ENCODE measurements at places on chromosomes 1 and 21.
A peak's percentile ranks its signal among the peaks of the same experiment; 100 is the strongest.

GRCh38 chr21:15564907-15565306 lies 164.9 kb upstream of the USP25 start:
- DNase-seq: no peak

DNA sequence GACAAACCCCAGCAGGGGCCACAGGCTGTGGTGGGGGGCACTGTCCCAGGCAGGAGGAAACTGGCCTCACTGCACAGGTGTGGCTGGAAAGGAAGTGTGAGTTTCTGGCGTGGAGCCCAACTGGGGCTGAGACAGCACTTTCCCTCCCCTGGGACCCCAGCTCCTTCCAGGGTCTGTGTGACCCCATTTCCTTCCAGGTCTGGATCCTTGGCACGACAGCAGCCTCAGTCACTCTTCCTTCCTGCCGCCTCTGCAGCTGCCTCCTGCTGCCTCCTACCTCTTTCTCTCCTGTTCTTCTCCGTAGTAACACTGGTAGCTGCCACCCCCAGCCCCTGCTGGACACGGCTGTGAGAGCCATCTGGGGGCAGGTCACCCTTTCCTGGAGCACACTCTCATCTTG lies 88.0 kb downstream of the SIK1 start:
- no peak for DNase-seq

GRCh38 chr1:203177470-203178039 lies 1.9 kb upstream of the MYBPH start:
- DNase-seq: no peak

GRCh38 chr1:154847891-154848290 lies 22.2 kb downstream of the KCNN3 start:
- no peak for DNase-seq

- DNase-seq: no peak
These were observed 72.2 kb upstream of the GJB5 start for GRCh38 chr1:34682452-34683223.

DNA sequence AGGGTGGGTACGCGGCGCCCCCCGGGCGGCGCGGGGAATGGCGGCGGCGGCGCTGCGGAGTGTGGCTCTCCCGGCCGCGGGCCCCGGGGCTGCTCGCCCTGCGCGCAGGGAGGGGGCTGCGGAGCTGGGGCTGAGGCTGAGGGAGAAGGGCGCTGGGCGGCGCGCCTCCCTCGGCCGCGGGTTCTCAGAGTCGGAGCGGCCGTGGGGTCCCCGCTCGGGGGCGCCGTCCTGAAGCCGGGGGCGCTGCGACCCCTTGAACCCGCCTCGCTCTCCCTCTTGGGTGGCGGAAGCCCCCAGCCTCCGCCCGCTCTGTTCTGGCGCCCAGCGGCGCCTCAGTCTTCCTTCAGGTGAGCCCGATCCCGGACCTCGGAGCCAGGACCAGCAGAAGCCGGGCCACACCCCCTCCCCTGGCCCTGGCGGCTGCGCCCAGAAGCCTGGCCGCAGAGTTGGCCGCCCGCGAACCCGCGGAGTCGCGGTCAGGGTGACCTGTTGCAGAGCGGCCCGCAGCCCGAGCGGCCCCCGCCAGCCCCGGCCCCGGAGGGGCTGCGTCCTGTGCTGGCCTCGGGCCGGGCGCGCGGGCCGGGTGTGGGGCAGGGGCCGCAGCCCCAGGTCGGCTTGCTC lies 532 bp downstream of the RALGPS2 start:
- DNase-seq: no peak

DNA sequence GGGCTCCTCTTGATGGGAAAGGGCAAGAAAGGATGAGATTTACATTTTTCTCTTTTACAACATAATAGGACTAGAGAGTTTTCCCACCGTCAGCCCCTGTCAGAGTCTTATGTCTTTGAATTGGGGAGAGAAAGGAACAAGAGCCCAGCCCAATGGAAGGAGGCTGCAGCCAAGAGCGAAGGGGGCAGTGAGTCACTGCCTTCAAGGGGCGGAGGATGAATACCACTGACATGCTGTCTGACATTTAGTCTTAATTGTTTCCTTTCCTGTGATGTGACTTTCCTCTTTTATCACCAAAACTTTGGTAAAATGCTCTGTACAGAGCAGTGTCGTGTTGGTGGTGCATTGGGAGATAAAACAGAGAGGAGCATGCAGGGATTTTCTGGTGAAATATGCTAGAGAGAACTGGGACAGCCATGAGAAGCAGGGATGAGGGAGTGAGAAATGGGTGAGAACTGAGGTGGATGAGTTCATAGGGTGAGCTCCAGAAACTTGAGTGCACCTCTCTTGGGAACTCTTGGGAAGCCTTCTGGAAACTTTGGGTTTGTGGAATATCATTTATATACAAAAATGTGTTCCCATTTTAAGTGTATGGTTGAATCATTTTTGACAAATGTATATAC lies 179.9 kb upstream of the FGGY start:
- no peak for DNase-seq

- no peak for DNase-seq
These were observed 53.0 kb downstream of the DMRTB1 start for GRCh38 chr1:53511933-53512806.

- no peak for DNase-seq
These were observed 35.4 kb upstream of the HEATR1 start for GRCh38 chr1:236639686-236640085.

DNA sequence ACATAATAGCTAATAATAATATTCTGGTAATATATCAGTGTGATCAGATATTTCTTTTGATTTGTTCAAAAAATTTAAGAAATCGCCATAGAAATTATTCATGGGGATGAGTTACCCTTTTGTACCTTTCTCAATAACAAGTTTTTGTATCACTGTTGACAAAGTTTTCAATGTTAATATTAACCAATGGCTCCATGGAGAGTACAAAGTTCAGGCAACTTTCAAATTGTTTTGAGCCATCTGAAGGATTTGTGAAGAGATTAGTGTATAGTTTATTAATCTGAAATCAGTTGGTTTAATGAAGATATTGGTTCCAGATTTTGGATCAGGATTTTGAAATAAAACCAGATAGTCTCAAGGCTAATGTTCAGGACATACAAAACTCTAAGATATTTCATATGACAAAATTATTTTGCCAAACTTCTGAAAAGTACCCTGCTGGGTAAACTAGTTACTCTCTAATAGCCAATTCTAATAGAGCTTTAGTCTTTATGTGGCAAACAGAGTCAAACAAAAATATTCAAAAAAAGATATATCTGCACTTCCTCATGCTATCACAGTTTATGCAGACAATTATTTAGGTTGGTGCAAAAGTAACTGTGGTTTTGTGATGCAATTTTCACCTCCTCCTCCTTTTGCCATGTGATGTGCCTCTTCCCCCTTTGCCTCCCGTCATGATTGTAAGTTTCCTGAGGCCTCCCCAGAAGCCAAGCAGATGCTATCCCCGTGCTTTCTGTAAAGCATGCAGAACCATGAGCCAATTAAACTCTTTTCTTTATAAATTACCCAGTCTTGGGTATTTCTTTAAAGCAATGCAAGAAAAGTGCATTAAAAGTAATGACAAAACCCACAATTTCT lies 1105.0 kb downstream of the PLA2G4A start:
- no peak for DNase-seq

DNA sequence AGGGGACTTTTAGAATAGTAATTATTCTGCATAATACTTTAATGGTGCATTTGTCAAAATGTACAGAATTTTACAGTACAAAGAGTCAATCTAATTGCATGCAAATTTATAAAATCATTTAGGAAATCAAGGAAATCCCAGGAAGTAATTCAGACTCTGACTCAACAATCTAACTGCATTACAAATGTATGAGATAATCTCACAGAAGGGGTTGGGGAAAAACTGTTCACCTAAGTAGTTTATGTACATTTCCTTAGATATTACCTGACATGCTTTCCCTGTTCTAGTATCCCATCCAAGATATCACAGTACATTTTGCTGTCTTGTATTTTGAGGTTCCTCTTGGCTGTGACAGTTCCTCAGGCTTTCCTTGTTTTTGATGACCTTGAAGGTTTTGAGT lies 4.7 kb downstream of the CRB1 start:
- DNase-seq: no peak

- DNase-seq: no peak
These were observed 33.5 kb upstream of the RNF19B start for GRCh38 chr1:32998064-32998463.

GRCh38 chr1:111754984-111755330 lies 744 bp upstream of the DDX20 start:
- DNase-seq: no peak

DNA sequence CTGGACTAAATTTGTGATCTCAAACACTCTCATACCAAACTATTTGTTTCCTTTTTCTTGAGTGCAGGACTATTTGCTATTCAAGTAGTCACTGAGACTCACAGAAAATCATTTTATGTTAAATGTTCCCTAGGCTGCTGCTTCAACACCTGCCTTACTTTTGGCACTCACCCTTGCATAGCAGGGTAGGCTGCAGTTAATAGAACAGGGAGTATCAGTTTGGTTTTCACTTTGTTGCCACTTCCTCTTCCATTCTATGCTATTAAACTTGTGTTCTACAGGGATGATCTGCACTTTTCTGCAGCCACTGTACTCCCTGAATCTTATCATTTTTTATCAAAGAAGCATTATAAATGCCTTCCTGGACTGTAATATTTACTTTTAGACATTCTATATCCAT lies 148.7 kb upstream of the PRMT6 start:
- no peak for DNase-seq

DNA sequence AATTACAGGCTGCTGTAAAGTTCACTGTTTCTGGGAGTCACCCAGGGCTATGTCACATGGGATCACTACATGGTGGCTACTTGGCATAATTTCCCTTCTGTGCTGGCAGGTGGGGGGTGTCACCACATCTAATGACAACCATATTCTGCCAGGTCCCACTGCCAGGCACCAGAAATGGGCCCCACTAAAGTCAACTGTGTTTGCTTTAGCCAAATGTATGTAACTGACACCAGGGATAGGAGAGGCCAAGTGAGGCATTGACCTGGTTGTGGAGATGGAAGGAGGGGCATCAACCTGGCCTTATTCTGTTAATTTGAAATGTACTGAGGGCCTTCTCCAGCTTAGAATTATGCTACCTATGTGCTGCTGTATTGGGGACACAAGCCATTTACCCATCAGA lies 370.6 kb upstream of the PROX1 start:
- DNase-seq: no peak

GRCh38 chr1:183583466-183583865 lies 6.8 kb downstream of the NCF2 start:
- peak; percentile 12 for DNase-seq

- DNase-seq: no peak
These were observed 399.4 kb downstream of the SMYD3 start for GRCh38 chr1:246107516-246108277.

GRCh38 chr1:208520438-208521099 lies 276.4 kb upstream of the PLXNA2 start:
- no peak for DNase-seq

DNA sequence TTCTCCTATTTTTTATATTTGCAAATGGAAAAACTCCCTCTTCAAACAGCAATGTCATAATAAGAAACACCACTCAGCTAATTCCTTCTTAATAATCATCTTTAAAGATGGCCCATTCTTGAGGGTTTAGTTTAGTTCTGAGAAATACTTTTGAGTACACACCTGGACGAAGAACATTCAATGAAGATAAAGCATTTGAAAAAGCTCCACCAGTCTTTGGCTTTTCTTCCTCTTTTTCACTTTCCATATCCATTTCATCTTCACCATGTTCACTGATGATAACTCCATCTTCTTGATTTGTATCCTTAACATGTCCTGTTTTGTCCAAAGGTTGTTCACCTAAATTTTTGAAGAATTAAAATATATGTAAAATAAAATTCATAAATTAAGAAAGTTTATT lies 7.4 kb downstream of the PAXBP1 start:
- DNase-seq: no peak

GRCh38 chr1:178581351-178582303 lies 68.7 kb downstream of the TEX35 start:
- DNase-seq: no peak

- peak; percentile 42 for DNase-seq
These were observed 23.5 kb upstream of the RSBN1 start for GRCh38 chr1:113835686-113836290.

DNA sequence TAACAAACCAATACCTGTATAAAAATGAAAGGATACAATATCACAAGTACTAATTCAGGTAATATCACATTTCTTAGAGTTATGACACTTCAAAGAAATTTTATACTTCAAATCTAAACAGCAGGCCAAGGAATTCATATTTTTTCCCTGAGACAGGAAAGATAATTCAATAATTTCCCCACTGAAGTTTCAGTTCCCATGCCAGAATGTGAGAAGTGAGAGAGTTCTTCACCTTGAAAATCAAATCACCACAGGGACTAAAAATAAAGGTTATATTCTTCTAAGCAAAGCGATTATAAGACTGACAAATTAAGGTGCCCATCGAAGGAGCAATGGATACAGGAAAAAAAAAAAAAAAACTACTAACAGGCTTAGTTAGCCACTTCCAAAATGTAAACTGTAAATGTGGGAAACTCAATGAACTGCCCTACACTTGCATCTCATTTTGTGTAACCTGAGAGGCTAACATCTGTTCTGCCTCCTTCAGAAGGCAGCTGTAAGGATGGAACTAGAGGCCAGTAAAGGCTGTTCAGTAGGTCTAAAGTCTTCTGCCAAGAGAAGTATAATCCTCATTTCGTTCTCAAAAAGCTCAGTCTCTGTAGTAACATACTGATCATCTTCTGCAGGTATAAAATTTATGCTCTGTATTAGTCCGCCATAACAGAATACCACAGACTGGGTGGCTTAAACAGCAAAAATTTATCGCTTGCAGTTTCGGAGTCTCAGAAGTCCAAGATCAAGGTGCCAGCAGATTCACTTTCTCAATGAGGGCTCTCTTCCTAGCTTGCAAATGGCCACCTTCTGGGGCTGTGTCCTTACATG lies 127.8 kb downstream of the RERE start:
- DNase-seq: no peak

GRCh38 chr1:154879038-154879421 lies 8.9 kb upstream of the KCNN3 start:
- no peak for DNase-seq

DNA sequence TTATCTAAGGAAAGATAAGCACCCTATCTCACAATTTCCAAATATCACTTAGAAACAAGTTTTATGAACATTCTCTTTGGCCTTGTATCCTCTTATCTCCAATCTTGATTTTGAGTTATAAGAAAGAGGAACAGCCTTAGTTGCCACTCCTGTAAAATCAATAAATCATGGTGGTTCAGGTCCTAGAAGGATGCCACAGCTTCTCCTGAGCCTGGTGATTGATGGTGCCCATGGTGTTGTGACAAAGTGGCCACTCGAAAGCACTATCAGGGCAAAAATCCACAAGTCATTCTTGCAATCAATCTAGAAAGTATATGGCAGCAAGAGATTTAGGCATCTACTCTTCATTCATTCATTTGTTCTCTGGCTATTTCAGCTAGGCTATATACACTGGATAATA lies 27.8 kb downstream of the GBP6 start:
- DNase-seq: peak; percentile 12

DNA sequence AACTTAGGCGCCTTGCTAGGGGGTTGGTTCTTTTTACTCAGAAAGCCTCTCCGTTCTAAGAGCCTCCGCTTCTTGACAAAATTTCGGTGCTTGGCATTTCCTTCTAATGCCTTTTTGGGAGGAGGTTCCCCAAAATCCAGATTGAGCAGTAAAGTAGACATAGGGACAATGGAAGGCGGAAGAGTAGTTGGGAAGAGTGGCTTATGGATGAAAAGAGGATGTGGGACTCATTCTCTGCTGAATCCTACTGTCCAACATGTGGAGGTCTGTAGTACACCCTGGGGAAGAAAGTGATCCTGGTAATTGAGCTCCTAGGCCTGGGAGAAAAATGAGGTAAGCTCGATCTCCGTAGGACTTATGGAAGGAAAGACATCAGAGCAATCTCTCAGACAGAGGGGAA lies 777 bp upstream of the METTL25B start:
- DNase-seq: no peak

All from bone marrow (tissue), 2 donors.